ENCODE measurements at places on chromosomes 2 and 18.

DNA sequence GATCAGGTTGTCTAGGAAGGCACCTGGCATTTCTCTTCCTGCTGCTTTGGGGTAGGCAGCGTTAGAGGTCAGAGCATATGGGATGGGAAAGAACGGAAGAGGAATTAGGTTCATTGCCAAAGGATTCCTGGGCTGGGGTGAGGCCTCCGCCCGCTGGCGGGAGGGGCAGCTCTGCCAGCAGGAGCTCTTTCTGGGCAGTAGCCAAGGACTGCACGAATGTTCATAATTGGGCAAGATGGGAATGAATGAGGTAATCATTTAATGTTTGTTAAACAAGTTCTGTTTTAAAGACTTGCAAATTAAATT is 253.9 kb downstream of the AGAP1 start:
- peak; percentile 32 for DNase-seq

DNA sequence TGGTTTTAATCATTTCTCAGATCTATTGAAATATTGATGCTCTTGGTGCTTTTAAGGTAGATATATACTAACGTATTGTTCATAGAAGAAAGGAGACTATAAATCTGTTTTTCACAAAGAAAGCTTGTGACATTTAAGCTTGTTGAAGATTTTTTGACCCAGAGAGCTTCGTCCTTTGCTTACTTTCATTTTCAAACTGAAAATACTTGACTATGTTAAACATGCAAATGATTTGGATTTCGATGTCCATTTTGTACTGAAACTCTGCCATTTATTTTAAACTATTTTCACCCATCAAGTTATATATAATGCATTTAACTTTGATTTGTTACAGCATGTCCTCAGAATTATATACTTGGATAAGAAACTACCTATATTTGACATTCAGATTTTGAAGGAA is 85.2 kb downstream of the SLC4A10 start:
- DNase-seq = no peak

DNA sequence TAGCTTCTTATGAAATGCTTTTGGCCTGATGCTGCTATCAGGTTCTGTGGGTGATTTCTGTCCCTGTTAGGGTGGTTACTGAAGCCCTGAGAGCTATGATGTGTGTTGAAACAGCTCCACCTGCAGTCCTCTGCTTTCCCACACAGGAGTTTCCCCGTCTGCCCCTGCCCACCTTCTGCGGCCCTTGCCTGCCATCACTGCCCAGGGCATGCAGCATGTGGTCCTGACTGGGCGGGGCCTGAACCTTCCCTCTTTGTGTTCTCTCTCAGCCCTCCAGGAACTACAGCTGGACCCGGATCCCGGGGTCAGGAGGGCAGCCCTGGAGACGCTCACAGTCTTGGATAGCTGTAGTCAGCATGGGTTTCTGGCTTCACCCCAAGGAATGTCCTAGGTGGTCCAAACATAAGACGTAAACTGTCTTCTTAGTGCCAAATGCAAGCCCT is 21.4 kb downstream of the HJURP start:
- DNase-seq = peak; percentile 71

DNA sequence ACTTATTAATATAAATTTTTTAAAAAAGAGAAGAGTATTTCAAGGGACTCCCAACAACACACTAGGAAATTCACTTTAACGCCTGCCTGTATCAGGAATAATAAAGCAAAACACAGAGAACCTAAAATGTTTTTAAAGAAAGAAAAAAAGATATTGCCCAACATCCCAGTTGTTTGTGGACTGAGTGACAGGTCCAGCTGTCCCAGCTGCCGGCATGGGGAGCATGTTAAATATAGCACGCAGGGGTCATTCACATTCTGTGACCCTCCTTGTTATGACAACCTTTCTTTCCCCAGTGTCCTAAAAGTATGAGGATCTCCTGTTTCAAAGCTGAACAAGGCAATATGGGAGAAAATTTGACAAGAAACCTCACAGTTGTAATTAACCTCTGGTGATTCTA is 4.4 kb downstream of the KLHL41 start:
- no peak for DNase-seq

DNA sequence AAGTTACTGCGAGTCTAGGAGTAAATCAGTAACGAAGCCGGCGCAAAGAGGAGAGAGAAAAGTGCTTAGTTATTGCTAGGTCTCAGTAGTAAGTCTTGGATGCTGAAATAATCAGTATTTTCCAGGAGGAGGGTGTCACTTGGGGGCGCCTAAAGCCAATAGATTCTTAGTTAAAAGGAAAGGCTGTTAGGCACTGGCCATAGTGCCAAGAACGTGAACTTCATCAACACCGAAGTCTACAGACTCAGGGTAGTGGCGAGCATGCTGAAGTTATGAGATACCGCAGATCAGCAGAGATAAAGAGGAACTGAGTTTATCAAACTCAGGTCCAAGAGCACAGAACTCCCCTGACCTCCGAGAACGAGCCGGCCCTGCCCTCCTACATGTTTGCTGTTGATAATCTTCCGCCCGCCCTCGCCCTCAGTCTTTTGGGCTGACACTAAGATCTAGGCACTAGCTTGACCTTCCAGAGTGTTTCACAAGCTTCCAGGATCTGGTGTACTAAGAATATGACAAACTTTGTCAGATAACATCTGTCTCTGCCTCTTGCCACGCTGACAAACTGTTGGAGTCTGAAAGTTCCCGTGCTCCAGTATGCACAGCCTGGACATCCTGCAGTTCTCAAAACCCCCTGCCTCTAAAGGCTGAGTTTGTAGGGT is 49.2 kb downstream of the CYB5A start:
- no peak for DNase-seq

DNA sequence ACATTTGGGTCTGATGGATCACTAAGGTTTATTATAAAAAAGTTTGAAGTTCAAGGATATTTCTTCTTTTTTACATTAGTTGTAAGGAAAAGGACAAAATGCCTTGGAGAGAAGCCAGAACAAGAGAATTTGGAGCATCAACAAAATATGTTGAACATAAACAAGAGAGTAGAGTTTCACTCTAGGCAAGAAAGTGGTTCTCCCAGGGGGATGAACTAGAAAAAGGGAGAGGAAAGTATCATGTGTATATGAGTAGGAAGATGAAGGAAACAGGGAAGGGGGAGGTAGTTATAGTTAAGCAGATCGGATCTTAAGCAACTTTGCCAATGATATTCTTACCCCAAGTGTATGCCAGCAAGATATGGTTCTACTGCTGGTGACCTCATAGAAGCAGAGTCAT is 63.8 kb upstream of the GALNT3 start:
- no peak for DNase-seq

DNA sequence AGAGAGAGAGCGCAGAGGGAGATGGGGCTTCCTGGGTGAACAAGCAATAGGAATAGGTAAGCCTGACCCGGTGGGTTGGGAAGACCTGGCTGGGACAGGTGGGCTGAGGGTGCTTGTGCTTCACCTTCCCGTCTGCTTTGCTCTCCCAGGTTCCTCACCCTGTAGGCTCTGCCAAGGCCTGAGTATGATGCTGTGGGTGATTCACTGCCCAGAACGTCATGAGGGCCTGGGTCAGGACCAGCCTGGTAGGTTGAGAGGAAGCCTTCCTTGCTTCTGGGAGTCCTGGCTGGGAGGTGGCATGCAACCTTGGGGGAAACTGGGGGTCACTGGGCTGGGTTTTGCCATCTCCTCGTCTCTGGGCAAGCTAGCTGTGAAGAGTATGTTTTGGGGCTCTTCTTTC is 220.2 kb upstream of the APCDD1 start:
- DNase-seq = peak; percentile 13

DNA sequence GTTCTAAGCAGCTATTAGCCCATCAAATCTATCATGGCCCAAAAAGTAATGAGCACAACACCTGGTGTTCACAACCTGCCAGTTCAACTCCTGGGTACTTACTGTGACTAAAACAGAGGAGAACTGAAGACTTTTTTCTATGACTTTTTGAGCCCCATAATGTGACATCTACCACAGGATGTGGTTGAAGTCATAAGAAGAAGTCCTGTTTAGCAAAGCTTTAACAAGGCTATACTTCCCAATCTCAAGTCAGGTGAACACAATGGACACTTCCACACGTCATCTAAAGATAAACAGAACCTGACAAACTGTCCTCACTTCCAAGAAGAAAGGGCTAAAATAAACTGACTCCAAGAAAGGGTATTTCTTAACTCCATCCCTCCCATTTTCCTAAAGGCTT is 138.8 kb downstream of the ATAD2B start:
- DNase-seq = no peak

- no peak for DNase-seq
These were observed 39.1 kb downstream of the ETAA1 start for GRCh38 chr2:67436221-67436620.

- DNase-seq = peak; percentile 23
These were observed 26.1 kb downstream of the MPHOSPH10 start for GRCh38 chr2:71156573-71156972.

DNA sequence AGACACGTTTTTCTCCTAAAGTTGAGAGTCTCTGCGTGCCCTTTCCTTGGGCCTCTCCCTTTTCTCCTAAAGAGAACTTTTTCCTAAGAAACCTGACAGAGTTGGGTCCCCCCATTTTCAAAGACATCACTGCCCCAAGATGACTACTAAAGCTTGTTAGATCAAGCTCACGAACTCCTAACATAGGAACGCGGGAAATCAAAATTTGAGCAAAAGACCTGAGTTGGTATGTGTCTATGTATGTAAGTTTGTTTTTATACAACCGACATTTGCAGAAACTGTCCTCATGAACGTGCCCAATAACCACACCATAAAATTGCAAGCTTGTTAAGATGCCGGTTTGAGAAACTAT is 1.4 kb downstream of the HOXD13 start:
- DNase-seq = no peak

GRCh38 chr2:60821133-60821469 is 60.3 kb upstream of the REL start:
- DNase-seq = no peak

DNA sequence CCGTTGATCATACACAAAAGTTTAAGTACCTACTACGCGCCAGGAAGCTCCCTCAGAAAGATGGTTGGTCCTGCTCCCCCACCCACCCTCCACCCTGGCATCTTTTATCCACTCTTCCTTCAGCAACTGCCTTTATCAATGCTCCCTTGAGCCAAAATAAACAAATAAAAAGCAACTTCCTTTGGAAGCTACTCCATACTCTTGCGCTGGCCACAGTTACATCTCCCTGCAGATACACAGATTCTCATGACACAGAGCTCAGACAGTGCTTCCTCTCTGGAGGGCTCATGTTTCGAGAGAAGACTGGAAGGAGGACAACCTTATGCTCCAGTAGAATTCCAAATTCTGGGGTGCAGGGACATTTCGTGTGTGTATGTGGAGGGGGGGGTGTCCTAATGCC is 3.8 kb upstream of the STEAP3 start:
- peak; percentile 48 for DNase-seq

DNA sequence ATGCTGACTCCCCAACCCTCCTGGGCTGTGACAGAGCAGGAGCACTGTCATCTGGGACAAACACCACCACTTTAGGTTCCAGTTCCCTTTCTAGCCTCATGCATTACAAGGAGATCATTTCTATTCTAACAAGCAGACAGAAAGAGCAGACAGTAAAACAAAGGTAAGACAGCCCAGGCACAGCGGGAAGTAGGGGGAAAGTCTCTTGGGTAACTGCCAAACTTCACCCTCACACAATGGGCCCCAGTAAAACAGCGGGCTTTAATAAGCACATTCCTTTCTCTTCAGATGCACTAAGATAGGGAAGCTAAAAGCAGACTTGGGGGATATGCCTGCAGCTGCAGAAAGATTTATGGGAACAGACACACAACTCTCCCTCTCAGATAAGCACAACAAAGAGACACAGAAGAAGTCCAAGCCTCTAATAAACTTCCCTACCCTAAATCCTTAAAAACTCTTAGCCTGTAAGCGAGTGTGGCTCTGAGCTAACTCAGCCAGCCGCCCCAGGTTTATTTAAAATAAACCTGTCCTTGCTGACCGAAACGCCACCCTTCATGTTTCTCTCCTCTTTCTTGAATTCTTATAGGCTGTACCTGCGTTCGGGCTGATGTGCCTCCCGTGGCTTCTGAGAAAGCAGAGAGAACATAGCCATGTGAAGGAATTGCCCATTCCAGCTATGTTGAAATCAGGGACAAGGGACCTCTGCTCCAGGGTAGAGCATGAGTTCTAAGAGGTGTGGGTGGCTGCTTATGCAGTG is 726.8 kb upstream of the DDX18 start:
- no peak for DNase-seq

- no peak for DNase-seq
These were observed 124.6 kb downstream of the VIT start for GRCh38 chr2:36820942-36821605.

- peak; percentile 32 for DNase-seq
These were observed at the start of gene CDKL4 for GRCh38 chr2:39243469-39244123. CDKL4 (minus strand) TSS chr2:39243970.

DNA sequence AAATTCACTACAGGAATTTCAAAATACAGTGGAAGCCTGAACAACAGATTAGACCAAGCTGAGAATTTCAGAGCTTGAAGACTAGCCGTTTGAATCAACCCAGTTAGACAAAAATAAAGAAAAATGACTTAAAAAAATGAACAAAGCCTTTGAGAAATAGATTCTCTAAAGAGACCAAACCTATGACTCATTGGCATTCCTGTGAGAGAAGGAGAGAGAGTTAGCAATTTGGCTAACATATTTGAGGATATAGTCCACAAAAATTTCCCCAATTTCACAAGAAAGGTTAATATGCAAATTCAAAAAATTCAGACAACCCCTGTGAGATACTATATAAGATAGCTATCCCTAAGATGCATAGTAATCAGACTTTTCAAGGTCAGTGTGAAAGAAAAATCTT is 78.0 kb downstream of the MYO3B start:
- DNase-seq = no peak

GRCh38 chr2:43333656-43334144 is 107.3 kb upstream of the ZFP36L2 start:
- DNase-seq = peak; percentile 22

- no peak for DNase-seq
These were observed 160.9 kb downstream of the BAZ2B start for GRCh38 chr2:159455330-159455918.

DNA sequence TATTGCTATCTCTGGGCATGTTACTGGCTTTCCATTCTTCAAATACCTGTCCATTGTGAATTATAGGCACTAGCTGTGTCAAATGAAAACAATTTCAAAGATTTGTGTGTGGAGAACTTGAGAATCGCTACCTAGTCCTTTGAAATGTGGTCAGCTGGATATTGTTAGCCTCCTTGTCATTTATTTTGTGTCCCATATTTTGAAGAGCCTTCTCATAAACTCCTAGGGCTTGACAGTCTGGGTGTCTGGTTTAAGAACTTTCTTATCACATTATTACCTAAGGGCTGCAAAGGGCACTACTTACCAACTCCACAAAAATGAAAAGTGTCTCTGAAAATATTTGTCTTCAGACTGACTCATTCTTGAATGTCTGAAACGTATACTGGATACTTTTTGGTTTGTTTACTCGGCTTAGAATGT is 50.2 kb downstream of the COL4A3 start:
- DNase-seq = no peak

GRCh38 chr2:197498937-197499593 is 575 bp downstream of the HSPD1 start:
- peak; percentile 62 for DNase-seq

GRCh38 chr2:40283111-40283909 is 168.6 kb downstream of the SLC8A1 start:
- no peak for DNase-seq

DNA sequence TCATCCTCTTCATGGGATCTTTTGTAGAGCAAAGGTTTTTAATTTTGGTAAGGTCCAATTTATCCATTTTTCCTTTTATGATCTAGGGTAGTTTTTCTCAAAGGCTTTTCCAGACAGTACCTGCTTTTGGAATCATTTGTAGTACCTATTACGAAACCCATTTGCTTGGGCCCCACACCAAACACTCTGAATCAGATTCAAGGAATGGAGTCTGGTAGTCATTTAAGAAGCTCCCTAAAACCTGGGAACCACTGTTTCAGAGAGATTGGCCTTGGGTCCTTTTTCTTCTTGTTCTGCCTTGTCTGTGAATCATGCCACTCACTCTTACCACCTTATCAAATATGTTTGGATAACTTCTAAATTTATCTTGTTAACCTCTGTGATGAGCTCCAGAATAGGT is 40.3 kb downstream of the OSBPL6 start:
- DNase-seq = no peak
